A549 treated with GW870086 at 1 μM for 4 hours (cell line): ENCODE measurements at places on chromosomes 11 and 22. TPM values are rescaled to one million over a fixed set of nuclear protein-coding genes. Genes with fewer than 3 reads are reported as not detected.

ROBO4 gene
- total RNA-seq, result not detected in 5 replicates

CWF19L2 gene
- total RNA-seq, result 2.8 to 4.1 TPM (median 3.8 TPM) in 5 replicates

RTN4RL2 gene
- total RNA-seq, result 50.4 to 95.0 TPM (median 89.7 TPM) in 5 replicates

SERGEF gene
- 15.5 to 19.8 TPM (median 17.0 TPM) in 5 replicates for total RNA-seq

KIF18A gene
- total RNA-seq, result 11.3 to 16.5 TPM (median 14.2 TPM) in 5 replicates
